Frontal cortex (tissue), 4 donors: ENCODE measurements at places on chromosomes 11 and 22.

GRCh38 chr11:69513196-69513595 lies 31.7 kb downstream of the LINC01488 start:
- no peak for DNase-seq

- DNase-seq = no peak
Observed at GRCh38 chr11:106785913-106786650, 232.2 kb downstream of the GUCY1A2 start.

DNA sequence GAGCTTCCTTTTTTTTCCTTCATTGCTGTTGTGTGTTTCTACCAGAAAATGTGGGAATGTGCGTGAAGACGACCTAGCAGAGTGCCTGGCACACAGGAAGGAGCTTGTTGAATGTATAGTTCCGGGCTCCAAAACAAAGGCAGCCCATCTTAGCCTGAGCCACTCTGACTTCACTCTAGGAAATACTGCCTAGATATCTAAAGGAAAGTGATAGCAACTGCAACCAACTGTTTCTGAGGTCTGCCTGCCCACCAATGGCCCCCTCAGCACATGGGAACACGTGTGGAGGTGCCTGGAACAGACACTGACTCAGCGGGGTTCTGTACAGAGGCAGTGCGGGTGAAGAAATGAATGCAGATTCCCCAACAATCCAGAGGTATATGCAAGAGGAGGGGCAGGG lies 14.7 kb upstream of the XBP1 start:
- DNase-seq = no peak

DNA sequence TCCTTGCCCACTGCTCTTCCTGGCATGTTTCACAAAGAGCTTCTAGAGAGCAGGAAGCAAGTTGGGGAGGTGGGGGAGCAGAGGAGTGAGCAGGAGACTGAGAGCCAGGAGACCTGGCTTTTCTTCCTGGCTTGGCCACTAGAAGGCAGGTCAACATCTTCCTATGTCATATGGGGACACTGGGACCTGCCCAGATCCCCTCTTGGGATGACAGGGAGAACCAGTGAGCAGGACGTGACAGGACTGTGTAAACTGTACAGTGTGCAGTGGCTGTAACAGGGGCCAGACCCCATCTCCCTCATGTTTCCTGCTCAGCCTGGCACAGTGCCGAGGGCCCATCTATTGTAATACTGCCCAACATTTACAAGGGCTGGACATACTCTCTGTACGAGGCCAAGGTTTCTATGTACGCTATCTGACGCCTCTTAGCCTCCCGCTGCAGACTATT lies 29.4 kb downstream of the GDPD5 start:
- DNase-seq = no peak

DNA sequence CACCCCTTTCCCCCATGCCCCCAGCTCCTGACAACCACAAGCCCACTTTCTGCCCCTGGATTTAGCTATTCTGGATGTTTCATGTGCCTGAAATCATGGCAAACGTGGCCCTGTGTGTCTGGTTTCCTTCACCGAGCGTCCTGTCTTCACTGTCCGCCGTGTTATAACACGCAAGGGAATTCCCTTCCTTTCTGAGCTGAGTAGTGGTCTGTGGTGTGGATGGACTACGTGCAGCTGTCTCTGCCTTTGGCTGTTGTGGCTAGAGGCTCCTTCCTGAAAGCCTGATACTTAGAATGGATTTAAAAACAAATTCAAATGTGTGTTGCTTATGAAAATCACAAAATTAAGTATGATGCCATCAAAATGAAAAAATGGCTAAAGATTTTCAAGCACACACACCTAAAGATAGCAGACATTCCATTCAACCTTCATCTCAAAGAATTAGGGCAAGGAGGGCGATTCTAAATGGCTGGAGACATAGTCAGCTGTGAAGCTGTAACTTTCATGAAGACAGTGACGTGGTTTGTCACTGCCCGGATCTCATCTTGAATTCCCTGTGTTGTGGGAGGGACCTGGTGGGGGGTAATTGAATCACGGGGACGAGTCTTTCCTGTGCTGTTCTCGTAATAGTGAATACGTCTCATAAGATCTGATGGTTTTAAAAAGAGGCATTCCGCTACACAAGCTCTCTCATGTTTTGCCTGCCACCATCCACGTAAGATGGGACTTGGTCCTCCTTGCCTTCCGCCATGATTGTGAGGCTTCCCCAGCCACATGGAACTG lies 30.5 kb downstream of the KCNQ1 start:
- DNase-seq = no peak
